NCI-H2029 (cell line): ENCODE measurements at places on chromosomes 5 and 9.
A peak's percentile ranks its signal among the peaks of the same experiment; 100 is the strongest.

- DNase-seq, result no peak
Measured at GRCh38 chr5:111928511-111928910, 171.5 kb upstream of the NREP start.

DNA sequence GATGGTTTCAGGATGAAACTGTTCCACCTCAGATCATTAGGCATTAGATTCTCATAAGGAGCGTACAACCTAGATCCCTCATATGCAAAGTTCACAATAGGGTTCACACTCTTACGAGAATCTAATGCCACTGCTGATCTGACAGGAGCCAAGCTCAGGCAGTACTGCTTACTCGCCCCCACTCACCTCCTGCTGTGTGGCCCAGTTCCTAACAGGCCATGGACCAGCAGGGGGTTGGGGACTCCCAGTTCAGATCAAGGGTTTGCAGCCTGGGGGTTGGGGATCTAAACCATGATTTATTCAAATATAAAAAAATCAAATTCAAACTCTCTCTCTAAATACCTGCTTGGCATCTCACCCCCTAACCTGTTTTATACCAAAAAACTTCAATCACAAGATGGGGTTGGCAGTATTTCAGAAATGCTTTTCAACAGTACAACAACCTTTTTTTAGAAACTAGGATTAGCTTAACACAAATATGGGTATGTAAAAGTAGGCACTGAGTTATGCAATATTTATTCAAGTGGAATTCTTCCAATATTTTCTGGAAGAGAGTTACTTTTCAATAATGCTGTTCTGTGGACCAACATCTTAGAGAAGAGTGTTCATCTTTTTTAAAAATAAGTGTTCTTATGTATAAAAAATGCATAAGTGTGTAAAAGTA lies 30.1 kb upstream of the SLC12A2 start:
- DNase-seq, result no peak

DNA sequence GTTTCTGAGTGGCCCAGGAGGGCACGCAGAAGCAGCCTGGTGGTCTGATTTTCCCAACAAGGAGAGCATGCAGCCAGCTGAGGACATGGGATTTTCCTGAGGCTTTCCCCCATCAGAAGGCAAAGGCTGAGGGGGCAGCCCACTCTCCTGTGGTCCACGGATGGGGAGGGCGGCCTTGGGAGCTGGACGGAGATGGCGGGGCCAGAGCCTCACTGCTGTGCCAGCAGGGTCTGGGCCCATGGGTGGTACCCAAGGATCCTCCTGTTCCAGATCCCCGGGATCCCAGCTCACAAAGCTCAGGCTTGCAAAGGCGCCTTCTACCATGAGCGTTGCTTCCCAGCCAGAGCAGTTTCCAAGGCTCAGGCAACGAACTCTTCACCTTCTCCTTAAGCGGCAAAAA lies 39.0 kb upstream of the SLC12A7 start:
- no peak for DNase-seq

DNA sequence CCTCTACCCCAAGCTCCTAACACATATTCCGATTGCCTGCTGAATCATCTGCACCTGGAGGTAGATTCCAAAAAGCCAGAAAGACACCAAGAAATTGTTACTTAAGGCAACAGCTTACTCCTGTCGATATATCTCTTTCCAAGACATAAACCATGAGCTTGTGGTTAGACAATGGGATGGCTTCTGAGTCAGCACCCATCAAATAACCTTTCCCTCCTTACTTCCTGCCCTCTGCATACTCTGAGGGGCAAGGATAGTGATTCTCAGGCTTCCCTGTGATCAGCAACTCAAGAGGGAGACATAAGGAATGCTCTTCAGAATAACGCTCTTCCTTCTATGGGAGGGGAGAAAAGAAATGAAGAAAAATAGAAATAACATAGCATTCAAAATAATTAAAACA lies 70.9 kb downstream of the TMEM215 start:
- no peak for DNase-seq

DNA sequence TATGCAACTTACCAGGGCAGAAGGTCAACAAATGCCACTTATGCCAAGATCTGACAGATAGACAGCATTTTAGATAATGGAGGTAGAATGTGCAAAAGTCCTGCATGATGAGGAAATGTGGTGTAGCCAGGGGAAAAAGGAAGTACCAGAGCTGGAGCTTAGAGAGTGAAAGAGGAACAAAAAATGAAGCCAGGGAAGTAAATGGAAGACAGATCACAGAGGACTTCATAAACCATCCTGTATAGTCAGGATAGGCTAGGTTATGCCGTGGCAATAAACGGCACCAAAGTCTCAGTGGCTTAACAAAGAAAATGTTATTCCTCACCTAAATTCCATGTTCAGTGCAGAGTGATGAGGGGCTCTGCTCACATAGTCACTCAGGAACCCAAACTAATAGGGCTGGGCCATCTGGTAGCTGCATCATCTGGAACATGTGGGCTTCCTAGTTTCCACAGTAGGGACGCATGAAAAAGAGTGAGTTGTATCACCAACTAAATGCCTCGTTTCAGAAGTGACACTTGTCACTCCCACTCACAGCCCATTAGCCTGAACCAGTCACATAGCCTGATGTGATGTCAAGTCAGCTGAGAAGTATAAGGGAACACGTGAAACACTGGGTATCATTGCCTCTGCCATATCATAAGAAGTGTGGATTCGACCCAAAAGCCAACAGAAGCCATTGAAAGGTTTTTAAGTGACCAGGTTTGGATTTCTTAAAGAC lies 70.3 kb downstream of the SH3RF2 start:
- no peak for DNase-seq

- DNase-seq, result no peak
Measured at GRCh38 chr9:127991757-127992274, 11.0 kb upstream of the EEIG1 start.

GRCh38 chr9:26811106-26811505 lies 81.5 kb downstream of the CAAP1 start:
- no peak for DNase-seq

- DNase-seq, result no peak
Measured at GRCh38 chr9:132447902-132448301, 37.9 kb downstream of the CFAP77 start.

GRCh38 chr5:142221091-142221860 lies 103.5 kb downstream of the SPRY4 start:
- DNase-seq, result peak; percentile 34

- no peak for DNase-seq
Measured at GRCh38 chr5:115295777-115296123, 704 bp downstream of the CCDC112 start.

- DNase-seq, result no peak
Measured at GRCh38 chr5:100758306-100758705, 144.8 kb downstream of the ST8SIA4 start.

- no peak for DNase-seq
Measured at GRCh38 chr5:107990881-107991810, 320.4 kb upstream of the EFNA5 start.

GRCh38 chr5:103602438-103602837 lies 39.8 kb upstream of the NUDT12 start:
- DNase-seq, result no peak

- DNase-seq, result no peak
Measured at GRCh38 chr5:124460642-124461041, 285.8 kb downstream of the ZNF608 start.

DNA sequence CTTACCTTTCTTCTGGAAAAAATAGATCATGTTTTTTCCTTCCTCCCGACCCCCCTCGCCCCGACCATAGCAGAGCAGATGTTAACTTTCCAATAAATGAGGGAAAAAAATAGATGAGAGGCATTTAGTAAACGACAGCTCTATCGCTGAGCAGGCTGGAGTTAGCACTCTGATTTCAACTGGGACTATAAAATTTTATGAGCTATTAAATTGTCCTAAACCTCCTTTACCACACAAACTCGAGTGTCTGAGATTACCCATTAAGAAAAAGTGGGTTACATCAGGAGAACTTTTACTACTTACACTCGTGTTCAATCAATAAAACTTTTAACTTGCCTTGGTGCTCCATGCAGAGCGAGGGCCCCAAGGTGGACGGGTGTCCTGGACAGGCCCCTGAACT lies 59.8 kb upstream of the RNU6ATAC start:
- DNase-seq, result no peak

- DNase-seq, result no peak
Measured at GRCh38 chr5:12623408-12623807, 719.2 kb upstream of the CTNND2 start.

GRCh38 chr5:5149154-5149553 lies 9.0 kb downstream of the ADAMTS16 start:
- DNase-seq, result no peak

GRCh38 chr5:180115326-180116076 lies 43.9 kb upstream of the RNF130 start:
- DNase-seq, result no peak

DNA sequence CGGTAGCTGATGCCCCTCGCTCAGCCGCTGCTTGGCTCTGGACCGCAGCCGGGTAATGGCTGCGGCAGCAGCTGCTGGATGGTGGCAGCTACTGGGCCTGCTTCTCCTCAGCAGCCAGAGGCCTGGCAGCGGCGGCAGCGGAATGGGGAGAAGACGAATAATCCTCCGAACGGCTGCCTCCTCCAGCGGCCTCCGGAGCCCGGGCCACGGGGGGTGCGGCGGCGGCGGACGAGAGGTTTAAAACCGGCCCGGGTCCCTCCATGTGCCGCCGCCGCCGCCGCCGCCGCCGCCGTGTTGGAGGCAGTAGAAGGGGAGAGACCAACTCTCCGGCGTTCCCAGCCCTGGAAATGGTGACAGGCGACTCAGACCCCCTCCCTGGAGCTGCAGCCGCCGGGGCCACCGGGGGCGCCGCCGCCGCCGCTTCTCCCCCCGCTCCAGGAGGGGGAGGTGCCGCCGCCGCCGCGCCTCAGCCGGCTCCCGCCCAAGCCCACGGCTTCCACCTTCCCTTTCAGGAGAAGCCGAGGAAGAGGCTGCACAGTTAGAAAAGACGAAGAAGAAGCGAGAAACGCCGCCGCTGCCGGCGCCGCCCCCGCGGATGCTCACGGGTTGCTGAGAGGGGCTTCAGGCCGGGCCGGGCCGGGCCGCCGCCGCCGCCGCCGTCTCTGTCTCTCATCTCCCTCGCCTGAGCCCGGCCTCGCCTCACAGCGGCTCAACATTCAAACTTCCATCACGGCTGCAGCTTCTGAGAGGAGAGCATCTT lies 118.4 kb upstream of the PRSS3 start:
- DNase-seq, result peak; percentile 19

DNA sequence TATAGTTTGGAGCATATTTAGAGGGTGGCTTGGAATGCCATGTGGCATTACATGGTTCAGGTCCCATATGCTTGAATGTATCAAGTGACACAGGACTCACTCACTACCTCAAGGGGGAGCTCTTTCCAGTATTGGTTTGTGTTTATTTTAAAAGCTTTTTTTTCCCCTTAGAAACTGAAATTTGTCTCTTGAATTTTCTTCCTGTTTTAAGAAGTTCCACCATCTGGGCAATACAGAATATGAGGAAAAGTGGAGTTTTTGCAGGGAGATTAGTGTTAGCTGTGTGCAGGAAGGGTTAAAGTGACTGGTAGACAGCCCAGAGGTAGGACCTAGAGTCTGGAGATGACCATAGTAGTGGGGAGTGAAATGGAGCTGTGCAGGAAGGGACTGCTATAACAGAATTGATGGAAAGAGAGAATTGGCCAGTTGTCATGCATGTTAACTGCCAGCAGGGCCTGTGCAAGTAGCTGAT lies 36.6 kb downstream of the CTNNA1 start:
- no peak for DNase-seq

GRCh38 chr9:110083866-110084265 lies 124.1 kb downstream of the C9orf152 start:
- no peak for DNase-seq

DNA sequence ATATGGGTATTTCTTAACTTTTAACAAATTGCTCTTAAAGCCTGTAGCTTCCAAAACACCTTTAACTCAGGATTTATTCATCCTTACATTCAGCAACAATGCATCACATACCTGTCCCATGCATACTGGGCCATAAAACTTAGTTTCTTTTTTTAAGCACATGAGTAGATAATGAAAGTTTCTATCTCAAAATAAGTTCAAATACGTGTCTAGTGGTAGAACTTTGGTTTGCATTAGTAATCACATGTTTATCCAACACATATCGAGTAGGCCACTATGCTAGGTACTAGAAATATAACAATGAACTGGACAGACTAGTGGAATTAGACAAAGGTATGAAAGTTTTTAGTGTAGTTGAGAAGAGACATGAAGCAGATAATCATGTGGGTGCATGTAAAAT lies 99.6 kb downstream of the DOCK2 start:
- no peak for DNase-seq

DNA sequence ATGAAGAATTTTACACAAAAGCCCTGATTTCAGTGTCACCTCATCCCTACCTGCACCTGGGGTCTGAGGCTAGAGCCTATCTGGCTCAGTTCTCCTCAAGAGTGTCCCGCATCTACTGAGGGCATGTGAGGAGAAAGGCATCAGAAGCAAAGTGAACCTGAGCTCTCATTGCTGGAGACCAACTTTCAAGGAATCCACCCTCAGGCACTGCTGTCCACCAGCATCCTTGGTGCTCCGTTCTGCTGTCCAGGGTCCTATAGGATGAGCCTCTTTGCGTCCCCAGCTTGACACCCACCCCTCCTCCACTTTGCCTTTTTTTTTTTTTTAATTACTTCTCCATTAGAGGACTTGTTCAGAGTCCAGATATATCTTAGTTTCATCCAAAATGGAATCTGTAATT lies 49.5 kb downstream of the CAMSAP1 start:
- no peak for DNase-seq

GRCh38 chr5:108280248-108280647 lies 101.7 kb downstream of the FBXL17 start:
- DNase-seq, result no peak

- peak; percentile 16 for DNase-seq
Measured at GRCh38 chr5:136332223-136333015, 32.9 kb downstream of the TRPC7 start.

DNA sequence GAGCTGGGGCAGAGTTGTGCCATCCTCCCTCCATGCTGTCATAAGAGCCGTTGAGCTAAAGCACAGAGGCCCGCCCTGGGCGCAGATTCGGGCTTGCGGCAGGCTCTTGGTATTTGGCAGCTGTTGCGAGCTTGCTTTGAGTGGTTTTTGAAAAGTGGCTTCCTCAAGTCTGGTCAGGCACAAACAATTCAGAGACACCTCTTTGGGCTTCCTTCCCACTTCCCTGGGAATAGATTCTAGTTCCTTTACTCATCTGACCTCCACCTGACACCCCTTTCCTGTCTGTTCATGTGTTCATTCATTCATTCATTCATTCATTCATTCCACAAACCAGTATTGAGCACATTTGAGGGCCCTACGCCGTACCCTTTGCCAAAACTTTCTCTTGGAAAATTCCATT lies 27.4 kb downstream of the NCS1 start:
- no peak for DNase-seq

GRCh38 chr5:126138281-126138931 lies 284.8 kb upstream of the GRAMD2B start:
- peak; percentile 14 for DNase-seq

GRCh38 chr9:107332883-107333282 lies 49.8 kb downstream of the RAD23B start:
- no peak for DNase-seq

DNA sequence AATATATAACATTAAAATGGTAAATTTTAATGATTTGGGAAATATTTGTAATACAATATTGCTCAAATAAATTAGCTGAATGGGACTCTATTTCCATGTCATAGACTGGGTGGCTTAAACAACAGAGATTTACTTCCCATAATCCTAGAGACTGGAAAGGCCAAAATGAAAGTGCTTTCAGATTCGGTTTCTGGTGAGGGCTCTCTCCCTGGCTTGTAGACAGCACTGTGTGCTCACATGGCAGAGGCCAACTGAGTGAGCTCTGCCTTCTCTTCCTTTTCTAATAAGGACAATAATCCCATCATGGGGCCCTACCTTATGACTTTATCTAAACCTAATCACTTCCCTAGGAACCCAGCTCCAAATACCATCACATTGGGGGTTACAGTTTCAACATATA lies 196.2 kb downstream of the MARCHF11 start:
- DNase-seq, result no peak

- DNase-seq, result no peak
Measured at GRCh38 chr5:144472221-144472620, 301.5 kb downstream of the KCTD16 start.
